Lower leg skin (tissue), 4 donors: ENCODE measurements at places on chromosomes 11 and 22.

DNA sequence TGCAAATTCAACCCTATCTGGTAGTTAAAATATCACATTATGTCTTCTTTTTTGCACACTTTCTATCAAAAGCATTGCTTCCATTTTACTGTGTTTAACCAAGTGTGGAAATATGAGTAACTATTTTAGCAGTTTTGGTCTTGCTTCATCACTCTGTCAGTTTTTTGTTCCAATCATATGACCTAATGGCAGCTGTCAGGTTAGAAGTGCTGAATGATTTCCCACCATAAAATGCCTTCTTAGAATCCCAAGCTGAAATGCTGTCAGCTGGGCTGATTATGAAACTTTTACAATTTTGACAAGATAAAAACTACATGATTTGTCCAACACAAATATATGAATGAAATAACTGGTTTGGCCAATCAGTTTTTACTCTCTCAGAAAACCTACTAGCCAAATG is 1654.6 kb upstream of the RAG2 start:
- DNase-seq = no peak

DNA sequence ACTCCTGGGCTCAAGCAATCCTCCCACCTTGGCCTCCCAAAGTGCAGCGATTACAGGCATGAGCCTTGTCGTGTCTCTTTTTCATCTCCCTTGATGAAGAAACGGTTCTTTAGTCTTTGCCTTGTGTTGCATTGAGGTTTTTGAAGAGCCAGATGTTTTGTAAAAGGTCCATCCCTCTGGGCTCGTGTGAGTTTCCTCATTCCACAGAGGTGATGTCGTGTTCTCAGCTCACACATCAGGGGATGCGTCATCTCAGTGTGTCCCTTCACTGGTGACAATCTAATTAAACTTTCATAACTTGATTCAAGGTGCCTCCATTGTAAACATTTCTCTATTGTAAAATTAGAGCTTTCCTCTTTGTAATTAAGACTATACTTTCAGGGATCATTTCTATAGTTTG is 29.7 kb upstream of the TEF start:
- no peak for DNase-seq

DNA sequence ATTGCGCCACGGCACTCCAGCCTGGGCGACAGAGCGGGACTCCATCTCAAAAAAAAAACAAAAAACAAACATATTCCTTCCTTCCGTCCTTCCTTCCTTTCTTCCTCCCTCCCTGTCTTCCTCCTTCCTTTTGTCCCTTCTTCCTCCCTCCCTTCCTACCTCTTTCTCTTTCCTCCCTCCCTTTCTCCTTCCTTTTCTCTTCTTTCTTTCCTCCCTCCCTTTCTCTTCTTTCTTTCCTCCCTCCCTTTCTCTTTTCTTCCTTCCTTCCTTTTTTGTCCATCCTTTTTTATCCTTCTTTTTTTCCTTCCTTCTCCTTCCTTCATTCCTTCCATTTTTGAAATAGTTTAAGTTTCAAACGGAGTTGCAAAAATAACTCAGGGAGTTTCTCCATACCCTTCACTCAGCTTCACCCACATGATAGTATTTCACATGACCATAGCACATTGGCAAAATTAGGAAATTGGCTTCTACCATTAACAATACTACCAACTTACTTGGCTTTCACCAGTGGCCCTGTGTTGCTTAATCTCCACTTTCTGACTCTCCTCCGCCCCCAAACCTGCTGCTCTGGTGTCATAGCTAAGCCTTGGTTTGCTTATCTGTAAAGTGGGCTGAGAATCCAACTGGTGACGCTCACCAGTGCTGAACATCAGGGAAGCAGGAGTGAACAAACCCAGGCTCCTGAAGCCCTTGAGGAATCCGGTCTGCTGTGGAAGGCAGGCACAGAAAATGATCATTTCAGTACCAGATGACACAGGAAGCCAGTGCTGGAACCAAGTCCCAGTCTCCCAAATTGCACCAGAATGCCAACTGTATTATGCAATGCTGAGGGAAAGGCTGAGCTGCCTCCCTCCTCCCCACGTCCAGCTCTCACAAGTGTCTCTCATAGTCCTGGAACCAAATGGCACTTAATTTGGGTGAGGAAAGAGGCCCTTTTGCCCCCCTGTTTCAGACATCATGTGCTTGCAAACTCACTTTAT is 17.2 kb upstream of the CRYBB3 start:
- DNase-seq = no peak

GRCh38 chr11:67492801-67493547 is 10.1 kb downstream of the AIP start:
- peak; percentile 79 for DNase-seq

- DNase-seq = peak; percentile 85
These were observed 1.1 kb upstream of the CLTCL1 start for GRCh38 chr22:19292458-19293230.

- DNase-seq = no peak
These were observed 20.3 kb downstream of the XKR3 start for GRCh38 chr22:16804882-16805281.

DNA sequence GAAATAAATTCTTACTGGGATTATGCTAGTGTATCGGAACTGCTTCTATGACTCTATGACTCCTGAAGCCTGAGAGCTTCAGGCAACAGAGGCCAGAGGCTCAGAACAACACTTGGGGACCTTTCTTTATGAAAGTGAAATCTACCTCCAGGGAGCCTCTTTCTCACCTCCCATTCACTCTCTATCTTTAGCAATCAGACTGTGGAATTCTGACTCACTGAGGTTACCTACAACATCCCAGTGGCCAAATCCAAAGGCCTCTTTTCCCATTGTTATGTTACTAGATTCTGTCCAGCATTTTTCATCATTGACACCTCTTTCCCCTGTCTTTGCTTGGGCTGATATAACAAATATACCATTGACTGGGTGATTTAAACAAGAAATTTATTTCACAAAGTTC is 14.1 kb upstream of the CYB5R2 start:
- DNase-seq = no peak

GRCh38 chr11:27367881-27368280 is 4.9 kb upstream of the CCDC34 start:
- no peak for DNase-seq

GRCh38 chr11:129248618-129249017 is 56.5 kb upstream of the ARHGAP32 start:
- DNase-seq = no peak

GRCh38 chr11:12019337-12019736 is 10.9 kb upstream of the DKK3 start:
- no peak for DNase-seq

DNA sequence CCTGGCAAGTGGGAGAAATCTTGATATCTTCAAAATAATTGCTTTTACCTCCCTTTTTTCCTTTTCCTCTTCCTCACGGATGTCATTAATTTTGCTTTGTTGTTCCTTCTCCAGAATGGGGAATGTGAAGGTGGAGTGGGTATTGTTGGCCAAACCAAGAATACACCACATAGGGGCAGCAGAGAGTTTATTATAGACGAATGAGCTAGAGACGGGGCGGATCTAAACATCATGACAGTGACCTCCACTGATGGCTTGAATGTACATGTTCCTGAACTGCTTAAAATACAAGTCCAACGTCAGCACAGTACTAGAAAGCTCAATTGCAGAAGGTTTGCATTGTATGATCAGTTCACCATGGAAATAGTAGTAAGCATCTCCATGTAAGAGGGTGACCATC is 122.3 kb upstream of the SNX19 start:
- no peak for DNase-seq

GRCh38 chr11:9601037-9601875 is 27.8 kb downstream of the WEE1 start:
- DNase-seq = peak; percentile 58

GRCh38 chr11:304915-305843 is 2.4 kb upstream of the IFITM2 start:
- no peak for DNase-seq

GRCh38 chr22:50294319-50294656 is 13.2 kb downstream of the PLXNB2 start:
- no peak for DNase-seq

- no peak for DNase-seq
These were observed 199.6 kb upstream of the ZBED5 start for GRCh38 chr11:11057472-11057854.

DNA sequence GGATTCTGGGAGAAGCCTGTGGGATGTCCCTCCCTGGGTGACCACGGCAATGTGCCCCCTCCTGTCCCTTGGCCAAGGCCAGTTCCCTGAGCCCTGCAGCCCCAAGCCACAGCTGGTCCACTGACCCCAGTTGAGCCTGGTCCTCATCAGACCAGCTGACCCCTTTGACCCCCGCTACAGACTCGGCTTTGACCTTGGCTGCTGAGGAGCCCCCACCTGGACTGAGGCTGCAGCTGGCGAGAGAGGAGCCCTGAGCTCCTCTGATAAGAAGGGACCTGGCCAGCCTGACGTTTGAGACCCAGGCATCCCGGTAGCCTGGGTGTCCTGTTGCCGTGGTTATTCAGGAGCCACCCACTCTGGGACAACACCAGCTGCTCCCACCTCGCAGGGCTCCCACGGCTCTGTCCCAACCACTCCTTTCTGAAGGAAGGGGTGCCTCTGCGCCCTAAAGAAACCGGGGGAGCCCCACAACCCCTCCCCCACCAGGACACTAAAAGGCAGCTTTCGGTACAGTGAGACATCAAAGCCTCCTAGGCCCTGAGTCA is 3.0 kb downstream of the ASCL2 start:
- DNase-seq = peak; percentile 83

GRCh38 chr11:75155570-75156422 is 4.9 kb downstream of the SLCO2B1 start:
- no peak for DNase-seq

- no peak for DNase-seq
These were observed 40.7 kb downstream of the LRP5 start for GRCh38 chr11:68353118-68353517.

- DNase-seq = no peak
These were observed 57.9 kb downstream of the NECTIN1 start for GRCh38 chr11:119671051-119671450.

- no peak for DNase-seq
These were observed 67.1 kb downstream of the PARVB start for GRCh38 chr22:44091021-44091721.
